Stimulated activated CD8-positive, alpha-beta memory T cell treated with anti-CD3 and anti-CD28 coated beads, Interleukin-7, amount 100 ng/mL, for 1 hour (primary cell): ENCODE measurements at places on chromosomes 13 and 19.

DNA sequence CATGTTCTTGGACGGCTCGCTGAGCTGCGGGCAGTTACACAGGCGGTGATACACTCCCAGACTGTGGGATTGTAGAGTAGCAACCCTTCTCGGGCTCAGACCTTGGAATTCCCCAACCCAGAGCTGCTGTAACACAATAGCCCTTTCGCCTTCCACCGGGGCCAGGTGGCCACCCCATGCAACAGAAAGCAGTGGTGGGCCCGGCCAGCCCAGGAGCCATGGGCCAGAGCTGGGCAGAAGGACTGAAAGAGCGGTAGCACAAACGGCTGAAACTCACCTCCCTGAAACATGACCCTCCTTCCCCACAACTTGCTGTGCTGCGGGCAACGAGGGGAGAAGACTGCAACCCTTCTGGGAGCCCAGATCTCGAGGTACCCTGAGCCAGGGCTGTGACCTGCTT is 429.0 kb downstream of the SLITRK1 start:
- DNase-seq = no peak

DNA sequence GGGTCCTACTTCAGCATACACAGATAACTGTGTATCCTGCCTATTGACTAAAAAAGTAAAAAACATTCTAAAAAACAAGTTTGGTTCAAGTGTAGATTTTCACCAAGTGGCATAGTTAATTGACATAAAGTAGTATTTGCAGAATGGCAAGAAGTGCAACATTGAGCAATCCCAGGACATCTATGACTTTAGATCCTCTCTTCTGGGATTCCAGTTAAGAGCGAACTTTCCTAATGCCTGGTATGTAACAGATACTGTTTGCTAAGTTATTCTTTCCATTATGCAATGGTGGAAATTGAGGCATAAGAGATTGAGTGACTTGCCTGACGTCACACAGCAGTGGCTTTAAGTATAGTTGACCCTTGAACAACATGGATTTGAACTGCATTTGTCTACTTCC is 96.1 kb downstream of the ZMYM2 start:
- DNase-seq = no peak

DNA sequence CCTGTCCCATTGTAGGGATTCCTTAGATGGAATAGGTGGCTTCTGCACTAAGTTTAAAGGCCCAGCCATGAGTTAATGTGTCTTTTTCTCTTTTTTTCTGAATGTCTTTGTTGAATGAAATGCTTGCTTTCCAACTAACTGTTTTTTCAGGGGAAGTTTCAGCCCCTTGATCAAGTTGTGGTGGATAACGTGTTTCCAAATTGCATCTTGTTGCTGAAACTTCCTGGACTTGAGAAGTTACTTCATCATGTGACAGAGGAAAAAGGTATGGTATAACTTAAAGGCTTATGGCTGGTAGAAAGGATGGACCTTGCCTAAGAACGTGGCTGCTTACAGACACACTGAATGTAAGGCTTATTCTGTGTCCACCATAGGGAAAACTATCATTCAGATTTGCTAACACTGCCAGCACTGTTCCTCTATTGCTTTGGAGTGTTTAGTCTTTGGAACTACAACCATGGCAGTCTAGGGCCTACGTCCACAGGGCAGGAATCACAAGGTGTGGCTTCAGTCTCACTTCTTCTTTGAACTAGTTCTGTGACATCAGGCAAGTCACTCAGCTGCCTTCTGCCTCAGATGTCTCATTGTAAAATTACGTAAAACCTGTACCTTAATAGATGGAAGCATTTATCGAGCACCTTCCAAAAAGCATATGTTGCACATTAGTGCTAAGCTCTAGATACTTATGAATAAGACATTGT is 25.3 kb downstream of the RNASEH2B start:
- no peak for DNase-seq

DNA sequence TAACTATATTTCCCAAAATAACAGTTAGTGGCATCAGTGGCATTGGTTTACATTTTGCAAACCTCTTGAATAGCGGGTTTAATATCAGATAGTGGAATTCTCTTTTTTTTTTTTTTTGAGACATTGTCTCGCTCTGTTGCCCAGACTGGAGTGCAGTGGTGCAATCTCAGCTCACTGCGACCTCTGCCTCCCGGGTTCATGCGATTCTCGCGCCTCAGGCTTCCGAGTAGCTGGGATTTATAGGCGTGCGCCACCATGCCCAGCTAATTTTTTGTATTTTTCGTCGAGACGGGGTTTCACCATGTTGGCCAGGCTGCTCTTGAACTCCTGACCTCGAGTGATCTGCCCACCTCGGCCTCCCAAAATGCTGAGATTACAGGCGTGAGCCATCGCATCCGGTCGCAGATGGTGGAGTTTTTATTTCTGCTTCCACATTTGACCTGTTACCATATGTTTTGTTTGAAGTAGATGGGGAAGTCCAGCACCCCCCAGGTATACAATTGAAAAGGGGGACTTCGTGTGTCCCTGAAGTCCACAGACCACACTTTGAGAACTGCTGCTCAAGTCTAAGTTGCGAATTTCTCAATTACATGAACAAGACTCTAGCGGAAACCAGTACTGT is 40.5 kb upstream of the XPO4 start:
- DNase-seq = no peak

- peak; percentile 96 for DNase-seq
These were observed at the start of gene VRK3 for GRCh38 chr19:50025022-50025793. Gene VRK3 (minus strand): TSS chr19:50025372. CDS start chr19:50016162, 9,210 bp downstream.

GRCh38 chr19:17555929-17556813 is 722 bp downstream of the COLGALT1 start:
- no peak for DNase-seq
